ENCODE measurements at places on chromosomes 13 and 19. TPM values are rescaled to one million over a fixed set of nuclear protein-coding genes. Genes with fewer than 3 reads are reported as not detected.

GRCh38 chr13:83773961-83774360, 108.3 kb downstream of the SLITRK1 start:
- DNase-seq = no peak

DNA sequence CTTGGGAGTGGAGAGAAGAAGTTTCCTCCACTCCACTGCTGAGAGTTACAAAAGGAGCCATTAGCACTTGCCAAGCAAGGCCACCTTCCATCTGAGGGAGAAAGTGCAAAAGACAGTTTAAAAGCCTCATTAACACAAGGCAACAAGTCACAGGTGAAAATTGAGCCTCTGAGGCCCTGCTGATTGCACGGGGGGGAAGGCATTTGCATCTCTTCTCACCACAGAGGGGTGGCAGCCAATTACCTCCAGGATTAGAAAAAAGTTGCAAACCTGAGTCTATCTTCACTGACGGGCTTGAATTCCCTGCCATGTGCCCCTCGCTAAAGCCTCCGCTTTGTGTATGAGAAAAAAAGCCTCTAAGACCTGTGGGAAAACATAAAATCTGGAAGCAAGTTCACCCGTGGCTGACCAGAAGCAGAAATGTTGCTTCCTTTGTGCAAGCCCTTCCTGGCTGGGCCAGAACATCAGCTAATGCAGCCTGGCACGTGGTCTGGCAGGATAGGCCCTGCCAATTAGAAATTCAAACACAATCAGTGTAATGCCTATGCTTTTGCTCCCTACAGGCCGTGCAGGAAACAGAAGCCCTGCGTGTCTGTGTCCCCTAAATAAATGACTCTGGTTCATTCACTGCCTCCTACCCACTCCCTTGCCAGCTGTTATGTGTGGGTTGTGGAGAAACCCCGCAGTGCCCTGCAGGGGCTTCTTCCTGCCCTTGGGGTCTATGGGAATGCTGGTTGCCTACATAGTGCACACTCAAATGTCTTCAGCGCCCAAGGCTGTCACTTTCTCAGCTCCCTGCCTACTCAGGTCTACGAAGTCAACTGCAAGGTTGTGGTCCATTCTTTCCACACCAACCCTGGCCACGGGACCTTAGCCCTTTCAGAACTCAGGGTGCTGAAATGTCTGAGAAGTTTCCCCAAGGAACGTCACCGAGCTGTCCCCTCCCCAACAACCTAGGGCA, 150.2 kb downstream of the UQCRFS1 start:
- no peak for DNase-seq

- DNase-seq = no peak
These were observed 4.0 kb downstream of the KLK14 start for GRCh38 chr19:51078731-51079130.

- no peak for DNase-seq
These were observed 314.1 kb downstream of the LIG4 start for GRCh38 chr13:107901230-107901629.

DNA sequence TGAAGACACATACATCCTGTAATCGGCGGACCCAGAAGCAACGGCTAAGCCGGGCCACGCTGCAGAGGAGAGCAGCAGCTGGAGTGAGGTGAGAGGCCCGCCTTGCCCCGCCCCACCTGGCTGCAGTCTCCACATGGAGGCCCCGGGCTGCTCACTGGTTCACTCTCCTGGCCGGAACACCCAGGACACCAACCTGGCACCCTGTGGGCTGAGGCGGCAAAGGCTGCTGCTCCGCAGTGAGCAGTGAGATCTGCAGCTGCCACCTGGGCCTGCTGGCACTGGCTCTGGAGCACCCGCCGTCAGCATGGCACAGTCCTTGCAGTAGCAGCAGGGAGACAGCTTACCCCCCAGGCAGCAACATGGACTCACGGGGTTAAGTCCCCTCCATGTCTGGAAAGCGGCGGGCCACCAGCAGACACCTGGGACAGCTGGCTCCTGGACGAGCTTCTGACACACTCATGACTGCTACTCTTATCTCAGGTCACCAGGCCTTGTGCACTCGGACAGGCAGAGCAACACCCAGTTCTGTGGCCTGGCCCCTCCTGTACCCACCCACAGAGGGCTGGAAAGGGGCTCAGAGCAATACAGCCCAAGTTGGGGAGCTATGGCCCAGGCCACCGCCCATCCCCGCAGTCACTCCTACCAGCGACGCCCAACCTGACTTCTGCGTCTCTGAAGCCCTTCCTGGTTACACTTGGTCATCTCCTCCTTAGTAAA, 13.2 kb upstream of the KPTN start:
- DNase-seq = no peak

DNA sequence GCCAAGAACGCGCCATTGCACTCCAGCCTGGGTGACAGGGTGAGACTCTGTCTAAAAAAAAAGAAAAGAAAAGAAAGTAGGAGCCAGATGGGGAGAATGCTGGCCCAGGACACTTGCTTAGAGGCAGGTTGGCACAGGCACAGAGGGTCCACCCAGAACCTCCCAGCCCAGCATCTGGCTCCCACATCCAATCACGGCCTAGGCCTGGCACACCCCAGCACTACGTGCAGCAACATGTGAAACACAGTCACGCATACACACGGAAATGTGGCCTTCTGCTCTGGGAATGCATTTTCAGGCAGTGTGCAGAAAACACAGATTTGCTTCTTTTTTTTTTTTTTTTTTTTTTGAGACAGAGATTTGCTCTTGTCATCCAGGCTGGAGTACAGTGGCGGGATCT, 20.9 kb upstream of the FOSB start:
- DNase-seq = no peak

DNA sequence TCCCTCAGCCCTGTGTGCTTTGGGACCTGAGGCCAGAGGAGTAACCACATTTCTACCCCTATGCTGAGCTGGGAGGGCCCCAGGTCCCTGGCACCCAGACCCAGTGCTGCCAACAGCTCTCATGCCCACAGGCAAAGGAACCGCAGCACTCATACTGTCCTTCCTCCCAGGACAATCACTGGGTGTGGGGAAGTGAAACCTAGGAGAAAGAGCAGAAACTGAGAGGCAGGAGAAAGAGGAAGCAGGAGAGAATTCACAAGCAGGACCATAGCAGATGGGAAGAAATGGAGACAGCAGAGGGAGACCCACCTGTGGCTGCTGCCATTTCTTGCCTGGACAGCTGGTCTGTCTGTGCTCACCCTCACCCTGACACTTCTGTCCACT, 18.9 kb downstream of the CCDC97 start:
- DNase-seq = no peak

DNA sequence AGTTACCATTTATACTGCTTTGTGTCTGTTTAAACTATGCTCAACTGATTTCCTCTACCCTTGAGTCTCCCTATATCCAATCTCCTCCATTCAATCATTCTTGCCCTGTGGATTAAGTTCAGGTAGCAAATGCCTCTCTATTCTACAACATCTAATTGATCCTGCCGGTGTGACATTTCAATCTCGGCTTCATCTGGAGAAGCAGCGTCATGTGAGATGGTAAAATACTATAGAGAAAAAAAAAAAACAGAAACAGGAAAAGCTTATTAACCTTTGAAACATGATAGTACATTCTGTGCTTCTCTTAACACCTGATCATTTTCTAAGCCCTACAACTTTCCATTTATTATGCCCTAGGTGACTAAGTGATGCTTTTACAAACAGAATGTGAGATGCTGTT, 89.4 kb downstream of the KCTD12 start:
- DNase-seq = no peak

GRCh38 chr13:88764103-88764502, 1092.9 kb downstream of the SLITRK5 start:
- DNase-seq = no peak

- DNase-seq = no peak
These were observed 220.4 kb downstream of the VWA8 start for GRCh38 chr13:41740479-41740878.

- DNase-seq = no peak
These were observed 16.7 kb downstream of the TSKS start for GRCh38 chr19:49746206-49746958.

DNA sequence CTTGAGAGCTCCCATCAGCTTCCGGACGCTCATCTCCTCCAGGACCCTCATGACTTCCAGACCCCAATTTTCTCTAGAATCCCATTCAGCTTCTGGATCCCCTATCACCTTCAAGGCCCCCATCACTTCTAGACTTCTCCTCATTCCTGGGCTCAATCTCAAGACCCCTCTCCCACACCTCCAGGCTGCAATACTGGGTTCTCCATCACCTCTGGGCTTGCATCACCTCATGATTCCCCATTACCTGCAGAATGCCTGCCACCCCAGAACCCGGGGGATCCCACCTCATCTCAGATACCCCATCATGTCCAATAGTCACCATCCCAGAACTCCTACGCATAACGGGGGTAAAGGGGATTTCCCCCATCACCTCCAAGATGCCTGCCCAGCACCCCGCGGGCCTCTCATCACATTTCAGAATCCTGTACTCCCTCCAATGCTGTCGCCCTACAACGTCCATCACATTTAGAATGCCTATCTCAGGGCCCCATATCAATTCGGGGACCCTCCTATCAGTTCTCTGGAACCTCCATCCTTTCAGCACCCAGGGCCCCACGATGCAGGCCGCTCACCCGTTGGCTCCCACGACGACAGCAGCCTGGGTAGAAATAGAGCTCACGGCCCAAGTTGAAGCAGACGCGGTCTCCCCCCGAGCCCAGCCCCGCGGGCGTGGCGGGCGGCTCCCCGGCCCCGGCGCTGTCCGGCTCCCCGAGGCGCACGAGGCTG, 738 bp downstream of the DMWD start:
- DNase-seq = no peak

The ZNF66 gene
- 1.4 TPM for total RNA-seq

The FFAR2 gene
- 0.32 TPM for total RNA-seq

The CGB3 gene
- not detected for total RNA-seq
